ENCODE measurements at places on chromosomes 3 and 15.
A peak's percentile ranks its signal among the peaks of the same experiment; 100 is the strongest.

DNA sequence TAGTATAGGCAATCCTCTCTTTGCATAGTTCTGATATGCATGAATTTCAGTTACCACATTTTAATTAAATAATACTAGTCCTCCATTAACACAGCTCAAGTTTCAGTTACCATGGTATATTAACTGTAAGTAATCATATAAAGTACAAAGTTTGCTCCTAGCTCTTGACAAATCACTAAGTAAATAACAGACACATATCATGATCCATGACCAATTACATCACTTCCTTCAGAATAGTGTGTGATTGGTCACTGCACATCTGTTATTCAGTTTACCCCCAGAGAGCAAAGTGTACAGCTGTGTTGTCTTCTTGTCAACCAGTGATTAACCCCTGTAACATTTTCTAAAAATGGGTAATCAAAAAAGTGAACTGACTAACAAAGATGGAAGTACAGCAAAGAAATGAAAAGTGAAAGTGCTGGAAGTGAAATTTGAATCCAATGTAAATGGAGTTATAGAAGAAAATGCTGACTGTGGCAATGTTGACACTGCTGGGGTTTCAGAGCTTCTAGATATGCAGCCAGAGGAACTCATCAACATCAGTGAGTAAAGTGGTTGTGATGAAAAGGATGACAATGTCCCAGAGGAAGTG lies 30.2 kb upstream of the LEKR1 start:
- peak; percentile 34 for DNase-seq

- DNase-seq: peak; percentile 54
These were observed 35.6 kb downstream of the SMAD3 start for GRCh38 chr15:67100801-67101581.

DNA sequence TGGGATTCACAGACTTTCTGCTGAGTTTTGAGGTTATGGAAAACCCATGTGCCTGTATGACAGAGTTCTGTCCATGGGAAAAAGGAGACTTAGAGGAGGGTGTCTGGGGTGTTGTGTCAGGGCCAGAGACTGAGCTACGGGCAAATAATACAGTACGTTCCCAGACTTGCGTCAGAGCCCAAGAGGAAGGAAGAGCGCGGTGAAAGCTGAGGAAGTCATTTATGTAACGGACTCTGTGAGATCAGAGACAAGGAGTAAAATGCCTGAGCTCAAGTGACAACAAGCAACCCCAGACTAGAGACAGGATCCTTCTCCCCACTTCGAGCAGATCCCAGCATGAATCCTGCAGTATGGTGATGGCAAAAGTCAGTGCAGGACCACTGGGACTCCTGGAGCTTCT lies 368.6 kb upstream of the MCTP2 start:
- DNase-seq: peak; percentile 91

- no peak for DNase-seq
These were observed 93.4 kb downstream of the PRICKLE2 start for GRCh38 chr3:64131725-64132469.

DNA sequence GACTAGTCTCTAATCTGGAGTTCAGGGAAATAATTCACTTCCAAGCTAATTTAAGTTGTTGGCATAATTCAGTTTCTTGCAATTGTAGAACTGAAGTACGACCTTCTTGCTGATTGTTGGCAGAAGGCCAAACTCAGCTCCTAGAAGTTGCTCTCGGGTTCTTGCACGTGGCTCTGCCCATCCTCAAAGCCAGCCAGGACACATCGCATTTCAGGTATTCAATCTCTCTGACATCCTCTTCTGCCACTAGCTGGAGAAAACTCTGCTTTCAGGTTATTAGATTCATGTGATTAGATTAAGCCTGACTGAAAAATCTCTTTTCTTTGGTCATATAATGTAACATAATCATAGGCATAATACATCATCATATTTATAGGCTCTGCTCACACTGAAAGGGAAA lies 362.0 kb downstream of the ZPLD1 start:
- DNase-seq: no peak

GRCh38 chr3:156643729-156644389 lies 30.5 kb upstream of the TIPARP start:
- peak; percentile 78 for DNase-seq

DNA sequence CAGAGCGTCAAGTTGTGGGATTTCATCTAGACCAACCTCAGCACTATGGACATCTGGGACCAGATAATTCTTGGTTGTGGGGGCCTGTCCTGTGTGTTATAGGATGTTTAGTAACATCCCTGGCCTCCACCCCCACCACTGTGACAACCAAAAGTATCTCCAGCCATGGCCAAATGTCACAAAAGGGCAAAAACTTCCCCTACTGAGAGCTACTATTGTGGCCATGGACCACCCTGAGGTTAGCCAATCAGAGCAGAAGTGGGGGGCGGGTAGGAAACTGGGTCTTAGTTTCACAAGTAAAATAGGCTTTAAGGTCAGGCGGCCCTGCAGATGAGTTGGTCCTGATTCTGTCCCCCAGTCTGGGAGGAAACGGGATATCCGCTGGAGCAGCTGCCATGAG lies 25.4 kb downstream of the KIF7 start:
- DNase-seq: no peak

DNA sequence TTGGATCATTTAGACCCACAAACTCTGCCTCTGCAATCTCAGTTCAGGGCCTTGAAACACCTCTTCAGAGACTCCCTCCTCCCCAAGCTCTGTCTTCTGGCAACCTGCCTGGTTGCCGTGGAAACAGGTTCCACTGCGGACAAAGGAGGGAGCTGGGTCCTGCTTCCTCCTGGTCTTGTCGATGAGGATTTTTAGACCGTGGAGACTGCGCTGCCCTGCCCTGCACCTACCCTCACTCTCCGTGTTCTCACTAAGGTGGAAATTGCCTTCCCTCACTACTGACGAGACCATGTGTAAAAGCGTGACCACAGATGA lies at the start of gene RTP1:
Gene RTP1, plus strand, starts transcription at position 152 of the 315 bp plus-strand sequence. Its CDS starts 30 bp downstream, at position 182.
- no peak for DNase-seq

DNA sequence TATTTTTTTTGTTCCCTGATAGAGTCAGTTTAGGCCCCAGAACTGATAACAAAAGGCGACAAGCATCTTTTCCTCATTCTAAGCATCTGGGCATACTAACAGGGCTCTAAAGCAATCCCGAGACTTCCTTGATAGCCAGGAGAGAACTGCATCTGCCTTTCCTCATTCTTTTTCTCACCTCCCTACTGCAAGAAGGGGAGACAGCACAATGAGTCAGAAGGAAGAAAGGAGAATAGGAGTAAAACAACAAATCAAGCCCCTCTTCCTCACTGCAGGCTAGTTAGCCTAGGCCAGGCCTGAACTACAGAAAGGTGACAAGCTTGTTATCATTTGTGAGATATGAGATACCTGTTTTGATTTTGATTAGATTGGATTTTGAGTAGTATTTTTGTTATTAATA lies 97.9 kb downstream of the NAALADL2 start:
- no peak for DNase-seq

DNA sequence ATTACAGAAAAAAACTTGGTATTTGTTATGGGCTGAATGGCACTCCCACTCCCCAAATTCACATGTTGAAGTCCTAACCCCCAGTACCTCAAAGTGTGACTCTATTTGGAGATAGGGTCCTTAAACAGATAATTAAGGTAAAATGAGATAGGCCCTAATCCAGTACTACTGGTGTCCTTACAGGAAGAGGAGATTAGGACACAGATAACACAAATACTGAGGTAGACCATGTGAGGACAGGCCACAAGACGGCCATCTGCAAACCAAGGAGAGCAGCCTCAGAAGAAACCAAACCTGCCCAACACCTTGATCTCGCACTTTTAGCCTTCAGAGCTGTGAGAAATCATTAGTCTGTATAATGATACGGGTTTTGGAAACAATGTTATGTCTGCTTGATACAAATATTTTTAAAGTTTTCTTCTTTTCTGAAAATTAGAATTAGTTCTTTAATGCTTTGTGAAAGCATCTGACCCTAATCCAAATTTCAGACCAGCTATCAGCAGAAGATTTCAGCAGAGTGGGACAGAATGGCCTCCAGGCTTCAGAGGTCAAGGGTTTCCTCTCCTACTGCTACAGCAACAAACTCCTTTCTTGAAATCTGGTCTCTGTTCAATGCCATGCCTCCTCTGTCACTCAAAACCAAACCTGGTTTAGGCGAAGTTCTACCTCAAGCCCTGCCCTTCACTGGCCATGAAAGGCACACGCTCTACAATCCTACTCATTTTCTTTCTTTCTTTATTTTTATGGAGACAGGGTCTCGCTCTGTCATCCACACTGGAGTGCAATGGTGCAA lies 22.0 kb upstream of the HDC start:
- DNase-seq: no peak

- DNase-seq: no peak
These were observed 226.8 kb downstream of the OCA2 start for GRCh38 chr15:27872355-27872754.

DNA sequence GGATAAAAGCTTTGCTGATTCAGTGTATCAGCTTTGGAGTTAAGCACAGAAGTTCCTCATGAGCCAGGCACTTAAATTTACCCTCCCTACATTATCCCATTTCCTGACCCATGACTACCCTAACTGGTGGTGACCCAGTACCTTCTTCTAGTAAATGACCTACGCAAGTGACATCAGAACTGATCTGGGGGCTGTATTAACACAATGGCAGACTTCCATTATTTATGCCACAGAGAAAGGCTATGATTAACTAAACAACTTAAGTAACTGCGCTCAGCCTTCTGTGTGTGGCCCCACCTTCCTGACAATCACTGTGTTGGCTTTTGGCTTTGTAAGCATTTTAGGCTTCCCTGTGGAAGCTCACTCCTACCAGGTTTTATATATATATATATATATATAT lies 1.9 kb downstream of the MB21D2 start:
- DNase-seq: peak; percentile 93

DNA sequence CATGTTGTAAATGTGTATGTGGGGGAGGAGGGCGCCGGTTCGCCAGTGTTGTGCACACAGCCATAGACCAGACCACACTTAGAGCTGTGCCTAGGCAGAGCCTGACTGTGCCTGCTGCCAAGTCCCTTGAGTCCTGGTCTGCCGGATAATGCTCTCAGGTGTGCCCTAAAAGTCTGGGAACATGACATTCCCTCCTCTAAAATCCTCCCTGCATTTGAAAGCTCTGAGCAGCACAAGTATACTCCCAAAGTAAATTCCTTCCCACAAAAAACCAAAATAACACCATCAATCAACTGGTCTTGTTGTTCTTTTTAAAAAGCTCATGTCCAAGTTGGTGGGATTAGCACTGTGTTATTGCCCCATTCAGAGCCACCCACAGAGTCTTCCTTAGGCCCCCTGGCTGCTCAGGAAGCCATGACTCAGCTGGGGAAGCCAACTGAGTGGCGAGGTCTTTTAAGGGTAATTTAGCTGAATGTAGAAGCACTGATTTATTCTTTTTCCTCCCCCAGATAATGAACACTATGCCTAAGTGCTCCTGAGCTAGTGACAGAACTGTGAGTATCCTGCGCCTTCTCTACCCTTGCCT lies 147.8 kb upstream of the MCTP2 start:
- DNase-seq: peak; percentile 44

DNA sequence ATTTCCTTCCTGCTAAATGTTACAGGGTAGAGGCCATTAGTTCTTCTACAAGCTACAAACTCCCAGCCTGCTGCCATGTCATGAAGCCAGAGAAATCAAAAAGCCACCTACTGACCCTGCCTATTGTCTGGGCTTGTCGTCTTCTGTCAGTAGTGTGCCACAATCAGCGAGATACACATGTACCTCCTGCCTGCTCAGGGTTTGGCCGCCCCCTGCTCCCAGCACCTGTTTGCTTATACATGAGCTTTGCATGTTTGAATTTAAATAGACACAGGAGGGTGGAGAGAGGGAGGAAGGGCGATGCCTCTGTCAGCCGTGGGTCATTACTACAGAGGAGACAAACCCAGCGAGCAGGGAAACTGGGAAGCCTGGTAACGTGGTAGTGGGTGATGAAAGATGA lies 106.1 kb downstream of the ROBO2 start:
- DNase-seq: no peak

- DNase-seq: peak; percentile 68
These were observed 584.4 kb upstream of the TBL1XR1 start for GRCh38 chr3:177781686-177782161.

GRCh38 chr3:29972320-29972993 lies 633.9 kb upstream of the TGFBR2 start:
- DNase-seq: no peak
